IPS-NIHi11 (cell line): ENCODE measurements at places on chromosomes 7 and 10.
A peak's percentile ranks its signal among the peaks of the same experiment; 100 is the strongest.

GRCh38 chr10:4742217-4742616 is 83.8 kb upstream of the AKR1E2 start:
- DNase-seq: no peak

DNA sequence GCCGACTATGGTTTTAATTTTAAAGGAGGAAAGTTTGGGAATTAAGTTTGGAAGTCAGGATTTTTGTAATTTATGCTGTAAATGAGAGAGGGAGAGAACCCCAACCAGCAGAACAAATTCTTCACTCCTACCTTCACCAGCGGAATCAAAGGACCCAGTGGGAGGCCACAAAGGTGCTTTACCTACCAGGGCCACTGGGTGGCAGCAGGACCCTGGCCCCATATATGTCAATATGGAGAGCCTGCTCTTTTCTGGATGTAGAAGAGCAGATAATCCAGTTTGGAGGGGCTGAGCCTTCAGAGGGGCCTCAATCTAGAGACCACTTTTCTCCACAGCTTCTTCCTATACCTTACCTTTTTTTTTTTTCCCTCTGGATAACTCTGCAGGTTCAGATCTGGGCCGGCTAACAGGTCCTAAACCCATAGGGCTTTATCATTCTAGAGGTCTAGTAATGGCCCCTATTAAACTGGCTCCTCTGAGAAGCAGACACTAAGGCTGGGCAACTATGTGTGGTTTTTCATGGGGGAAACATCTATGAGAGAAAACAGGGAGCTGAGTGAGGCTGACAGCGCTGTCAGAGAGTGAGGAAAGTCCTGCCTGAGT is 8.5 kb upstream of the SCD start:
- peak; percentile 81 for DNase-seq

DNA sequence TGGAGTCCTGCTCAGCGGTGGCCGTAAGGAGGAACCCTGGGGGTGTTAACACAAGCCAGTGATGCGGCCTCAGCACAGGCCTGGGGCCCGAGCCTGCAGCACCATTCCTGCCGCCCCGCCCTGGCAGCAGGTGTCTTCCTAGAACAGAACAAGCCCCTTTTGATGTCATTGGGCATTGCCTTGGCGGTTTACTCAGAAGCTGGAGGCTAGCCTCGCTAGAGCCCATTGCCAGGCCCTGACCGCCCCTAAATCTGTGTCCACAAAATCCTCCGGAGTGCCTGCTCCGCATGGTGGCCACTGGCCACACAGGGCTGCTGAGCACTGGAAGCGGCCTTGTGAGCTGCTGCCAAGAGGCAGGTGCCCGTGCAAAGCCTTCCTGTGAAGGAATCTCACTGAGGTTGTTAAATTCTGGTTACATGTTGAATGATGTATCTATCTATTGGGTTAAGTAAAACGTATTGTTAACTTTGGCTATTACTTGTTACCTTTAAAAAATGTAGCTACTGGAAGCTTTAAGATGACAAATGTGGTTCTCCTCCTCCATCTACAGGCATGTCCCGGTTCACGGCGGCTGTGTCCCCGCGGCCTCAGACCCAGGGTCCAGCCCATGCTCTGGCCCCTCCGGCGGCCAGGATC is 1.2 kb upstream of the INPP5A start:
- DNase-seq: no peak

DNA sequence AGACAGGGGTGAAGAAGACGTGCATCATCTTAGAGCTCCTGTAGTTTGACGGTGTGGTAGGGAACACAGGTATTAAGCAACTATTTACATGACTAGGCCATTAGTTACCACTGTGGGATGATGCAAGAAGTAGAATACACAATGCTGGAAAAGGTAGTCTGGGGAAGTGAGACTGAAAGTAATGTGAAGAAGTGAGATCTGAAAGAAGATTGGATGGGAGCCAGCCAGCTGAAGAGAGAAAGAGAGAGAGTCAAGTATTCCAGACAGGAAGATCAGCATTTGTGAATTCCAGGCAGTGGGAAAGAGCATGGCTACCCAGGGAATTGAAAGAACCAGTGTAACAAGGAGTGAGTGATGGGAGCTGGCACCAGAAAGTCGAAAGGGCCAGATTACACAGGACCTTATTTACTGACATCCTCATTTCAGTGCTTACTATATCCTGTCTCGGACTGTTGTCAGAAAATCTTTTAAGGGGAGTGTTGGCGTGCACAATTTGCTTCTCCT is 4.0 kb upstream of the CFAP58 start:
- DNase-seq: no peak
